HFFc6 (cell line): ENCODE measurements at places on chromosomes 13 and 19.

GRCh38 chr13:97124915-97125809, 97.0 kb upstream of the MBNL2 start:
- peak; percentile 60 for DNase-seq

DNA sequence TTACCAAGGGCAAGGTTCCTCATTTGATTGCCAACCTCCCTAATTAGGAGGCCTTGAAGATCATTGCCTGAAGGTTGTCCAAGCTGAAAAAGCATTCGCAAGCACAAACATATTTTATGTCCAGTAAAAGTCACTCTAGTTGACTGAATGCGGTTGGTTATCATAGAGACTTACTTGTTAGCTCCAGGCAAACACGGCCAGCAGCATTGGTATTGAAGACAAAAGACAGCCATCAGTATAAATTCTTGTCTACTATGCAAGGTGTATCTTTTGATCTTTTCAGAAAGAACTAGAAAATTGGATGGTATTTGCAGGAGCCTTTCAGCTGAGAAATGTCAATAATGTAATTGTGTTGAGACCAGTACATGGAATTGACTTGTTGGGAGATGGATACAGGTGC, 129.9 kb downstream of the GPC6 start:
- no peak for DNase-seq

DNA sequence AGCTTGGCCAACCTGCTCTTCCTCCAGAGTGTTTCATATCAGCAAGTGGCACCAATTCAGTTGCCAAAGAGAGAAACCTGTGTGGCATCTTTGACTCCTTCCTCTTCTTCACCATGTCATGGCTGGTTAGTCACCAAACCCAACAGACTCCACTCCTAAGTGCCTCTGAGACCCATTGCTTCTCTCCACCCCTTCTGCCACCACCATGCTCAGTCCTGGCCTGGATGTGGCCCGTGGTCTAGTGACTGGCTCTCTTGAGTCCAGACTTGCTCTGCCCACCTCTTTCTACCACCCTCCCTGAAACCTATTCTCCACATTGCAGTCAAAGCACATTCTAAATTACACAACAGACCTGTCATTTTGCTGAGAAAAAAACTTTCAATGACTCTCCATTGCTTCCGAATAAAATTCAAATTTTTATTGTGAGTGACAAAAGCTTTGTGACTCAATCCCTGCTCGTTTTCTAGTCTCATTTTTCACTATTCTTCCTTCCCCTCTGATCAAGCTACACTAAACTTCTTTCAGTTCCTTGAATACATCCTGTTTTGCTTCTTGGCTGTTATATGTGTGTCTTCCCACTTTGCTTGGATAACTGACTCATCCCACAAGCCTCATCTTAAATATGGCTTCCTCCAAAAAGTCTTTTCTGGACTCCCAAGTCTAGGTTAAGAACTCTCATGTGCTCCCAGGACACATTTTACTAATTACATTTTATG, 12.0 kb upstream of the TNFSF11 start:
- DNase-seq: no peak

GRCh38 chr13:35347679-35348205, 128.7 kb downstream of the MAB21L1 start:
- no peak for DNase-seq

DNA sequence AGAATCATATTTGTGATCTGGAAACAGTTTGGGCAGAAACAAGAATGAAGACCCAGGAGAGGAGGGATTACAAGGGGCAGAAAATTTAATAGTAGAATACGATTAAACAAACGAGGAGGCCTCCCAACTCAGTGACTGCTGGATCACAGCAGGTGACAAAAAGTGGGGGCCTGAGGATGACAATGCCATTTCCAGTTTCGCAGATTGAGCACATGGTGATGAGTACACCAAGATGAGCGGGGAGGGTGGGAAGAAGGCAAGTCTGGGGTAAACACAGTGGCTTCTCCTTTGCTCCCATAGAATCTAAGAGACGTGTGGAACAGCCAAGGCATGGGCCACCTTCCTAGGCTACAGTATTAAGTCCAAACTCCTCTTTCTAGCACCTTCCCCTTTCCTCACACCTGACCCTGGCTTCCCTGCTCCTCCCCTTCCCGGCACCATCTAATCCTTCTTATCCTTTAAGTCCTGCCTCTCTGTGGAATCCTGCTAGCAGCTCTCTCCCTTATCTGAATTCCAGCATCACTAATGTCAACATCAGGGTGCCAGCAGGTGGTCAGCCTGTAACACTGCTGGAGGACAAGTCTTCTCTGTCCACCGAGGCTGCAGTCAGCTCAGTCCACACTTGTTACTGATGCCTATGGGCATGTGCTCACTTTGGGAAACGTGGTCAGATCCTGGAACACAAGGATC, 13.5 kb downstream of the ATP7B start:
- no peak for DNase-seq

DNA sequence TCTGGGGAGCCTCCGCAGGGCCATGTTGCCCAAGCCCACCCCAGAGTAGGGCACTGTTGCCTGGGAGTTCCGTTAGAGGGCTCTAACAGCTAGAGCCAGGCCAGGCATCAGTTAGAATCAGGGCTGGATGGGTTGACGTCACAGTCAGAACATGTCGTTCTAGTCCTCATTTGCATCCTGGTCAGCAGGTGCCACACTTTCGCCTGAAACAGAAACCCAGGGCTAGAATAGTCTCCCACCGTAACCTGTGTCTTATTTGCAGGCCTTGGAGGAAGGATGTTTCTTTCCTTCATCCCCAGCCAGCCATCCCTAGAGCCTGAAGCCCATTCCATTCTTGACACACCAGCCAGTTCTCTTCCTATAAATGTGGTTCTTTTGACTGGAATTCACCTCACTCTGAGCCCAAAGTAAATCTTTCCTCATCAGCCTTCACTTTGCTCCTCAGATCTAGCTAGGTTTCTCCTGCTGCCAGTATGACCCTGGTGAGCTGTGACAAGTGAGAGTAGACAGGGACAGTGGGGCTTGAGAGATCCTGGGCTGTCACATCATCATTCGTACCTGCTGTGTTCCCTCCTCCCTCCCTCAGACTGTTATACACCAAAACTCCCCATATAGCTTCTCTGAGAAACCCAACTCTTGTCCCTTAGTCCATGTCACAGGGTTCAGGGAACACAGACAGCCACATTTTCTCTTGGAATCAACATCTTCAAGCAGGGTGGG, 12.2 kb upstream of the CCDC97 start:
- no peak for DNase-seq

GRCh38 chr13:99159331-99160061, 41.2 kb upstream of the UBAC2 start:
- DNase-seq: no peak

- DNase-seq: peak; percentile 57
Measured at GRCh38 chr13:72920097-72920496, 138.2 kb downstream of the PIBF1 start.

GRCh38 chr13:81184556-81185265, 843.8 kb upstream of the SPRY2 start:
- no peak for DNase-seq

DNA sequence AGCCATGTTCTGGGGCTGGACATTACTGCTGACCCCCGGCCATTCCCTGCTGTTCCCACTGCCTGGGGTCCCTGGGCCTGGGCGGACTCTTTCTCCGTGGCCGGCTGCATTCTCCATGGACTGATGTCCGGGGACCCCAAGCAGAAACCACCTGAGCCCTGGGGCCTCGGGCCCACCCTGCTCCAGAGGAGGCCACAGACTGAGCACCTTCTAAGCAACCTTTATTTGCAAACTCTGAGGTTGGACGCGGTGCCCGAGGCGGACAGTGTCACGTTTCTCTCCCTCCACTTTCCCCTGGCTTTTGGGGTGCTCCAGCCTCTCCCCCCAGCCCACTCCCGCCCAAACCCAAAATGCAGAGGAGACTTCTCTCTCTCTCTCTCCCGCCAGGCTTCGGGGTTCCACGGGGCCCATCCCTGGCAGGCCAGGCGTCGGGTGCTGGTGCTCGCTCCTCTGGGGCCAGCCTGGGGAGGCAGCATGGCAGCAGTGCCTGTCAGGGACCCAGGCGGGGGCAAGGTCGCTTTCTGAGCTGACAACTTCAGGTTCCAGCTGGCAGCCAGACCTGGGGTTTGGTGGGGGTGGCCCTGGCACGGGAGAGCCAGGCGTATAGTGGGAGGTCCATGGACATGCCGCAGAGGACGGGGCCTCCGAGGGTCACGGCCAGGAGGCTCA, 2.3 kb upstream of the C19orf25 start:
- no peak for DNase-seq

- peak; percentile 71 for DNase-seq
Measured at GRCh38 chr13:30796132-30796572, 60.8 kb downstream of the ALOX5AP start.

DNA sequence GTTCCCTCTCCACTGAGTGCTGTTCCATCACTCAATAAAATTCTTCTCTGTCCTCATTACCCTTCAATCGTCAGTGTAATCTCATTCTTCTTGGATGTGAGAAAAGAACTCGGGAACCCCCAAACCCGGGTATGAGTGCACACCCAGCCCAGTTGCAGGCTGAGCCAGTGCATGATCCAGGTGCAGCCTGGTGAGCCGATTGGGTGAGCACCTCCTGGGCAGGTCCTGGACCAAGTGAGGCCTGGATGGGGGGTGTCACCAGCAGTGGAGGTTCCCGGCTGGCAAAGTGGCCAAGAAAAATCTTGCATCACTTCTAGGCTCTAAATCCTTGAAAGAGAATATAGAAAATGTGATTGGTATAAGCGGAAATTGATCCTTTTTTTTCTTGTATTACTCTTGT, 878.8 kb upstream of the KLHL1 start:
- DNase-seq: no peak

DNA sequence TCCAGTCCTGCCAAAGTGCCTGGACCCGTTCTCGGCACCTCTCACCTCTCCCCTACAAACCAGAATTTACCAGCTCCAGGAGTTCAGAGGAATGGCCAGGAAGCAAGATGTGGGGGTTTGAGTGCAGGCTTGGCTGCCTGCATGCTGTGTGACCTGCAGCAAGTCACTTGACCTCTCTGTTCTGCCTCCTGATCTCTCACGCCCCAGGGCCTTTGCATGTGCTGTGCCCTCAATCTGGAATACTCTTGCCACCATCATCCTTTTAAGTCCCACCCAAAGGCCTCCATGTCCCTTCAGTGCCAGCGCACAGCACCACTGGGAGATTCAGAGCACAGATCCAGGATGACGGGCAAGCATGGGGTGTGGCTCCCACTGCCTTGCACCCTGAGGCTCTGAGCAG, 43.4 kb downstream of the MYO9B start:
- no peak for DNase-seq

GRCh38 chr13:67238277-67238859, 8.2 kb upstream of the PCDH9 start:
- peak; percentile 42 for DNase-seq

- peak; percentile 5 for DNase-seq
Measured at GRCh38 chr13:50910485-50910805, 854 bp downstream of the RNASEH2B start.

GRCh38 chr19:30447553-30447870, 75.3 kb downstream of the ZNF536 start:
- no peak for DNase-seq
